ENCODE measurements at places on chromosomes 16 and 17.
A peak's percentile ranks its signal among the peaks of the same experiment; 100 is the strongest.

DNA sequence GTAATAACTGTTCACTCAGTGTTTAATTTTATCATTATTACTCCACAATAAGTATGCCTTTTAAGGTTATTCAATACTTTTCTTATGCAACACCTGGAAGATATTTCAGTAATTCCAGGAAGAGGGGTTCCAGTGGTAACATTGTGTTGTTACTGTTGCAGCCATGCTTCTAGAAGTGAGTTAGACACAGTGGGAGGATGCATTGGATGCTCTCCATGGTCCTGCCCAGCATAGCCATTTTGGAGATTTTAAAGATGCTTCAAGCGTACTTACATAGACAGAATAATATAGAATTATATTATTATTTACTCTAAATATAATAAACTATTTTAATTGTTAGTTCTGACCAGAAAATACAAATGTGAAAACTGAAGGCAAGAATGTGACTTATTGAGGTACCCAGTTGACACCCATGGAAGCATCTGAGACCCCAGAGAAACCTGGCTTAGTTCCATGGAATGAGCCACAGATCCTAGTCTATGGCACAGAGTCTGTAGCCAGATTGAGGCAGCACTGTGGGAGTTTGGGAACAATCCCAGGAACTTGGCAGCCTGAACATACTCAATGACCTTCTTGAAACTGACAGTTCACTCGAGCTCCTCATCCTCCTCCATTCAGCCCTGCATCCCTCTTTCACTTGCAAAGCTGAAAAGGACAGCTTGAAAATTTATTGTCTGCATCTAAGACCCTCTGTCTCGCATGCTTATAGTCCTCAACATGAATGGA, 190.1 kb upstream of the HS3ST4 start:
- no peak for DNase-seq

DNA sequence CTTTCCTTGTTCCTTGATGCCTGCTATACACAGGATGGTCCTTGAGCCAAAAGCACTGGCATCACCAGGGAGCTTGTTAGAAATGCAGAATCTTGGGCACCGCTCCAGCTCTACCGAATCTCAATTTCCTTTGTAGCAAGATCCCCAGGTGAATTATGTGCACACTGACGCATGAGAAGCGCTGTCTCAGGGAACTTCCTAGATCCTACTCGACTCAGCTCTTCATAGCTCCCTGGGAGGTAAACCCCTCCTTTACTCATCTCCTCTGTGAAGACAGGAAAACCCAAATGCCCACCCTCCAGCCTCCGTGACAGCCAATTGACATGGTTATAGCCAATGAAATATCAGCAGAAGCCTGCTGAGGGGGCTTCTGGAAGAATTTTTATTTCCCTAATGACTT, 4.1 kb downstream of the USP31 start:
- DNase-seq: no peak

DNA sequence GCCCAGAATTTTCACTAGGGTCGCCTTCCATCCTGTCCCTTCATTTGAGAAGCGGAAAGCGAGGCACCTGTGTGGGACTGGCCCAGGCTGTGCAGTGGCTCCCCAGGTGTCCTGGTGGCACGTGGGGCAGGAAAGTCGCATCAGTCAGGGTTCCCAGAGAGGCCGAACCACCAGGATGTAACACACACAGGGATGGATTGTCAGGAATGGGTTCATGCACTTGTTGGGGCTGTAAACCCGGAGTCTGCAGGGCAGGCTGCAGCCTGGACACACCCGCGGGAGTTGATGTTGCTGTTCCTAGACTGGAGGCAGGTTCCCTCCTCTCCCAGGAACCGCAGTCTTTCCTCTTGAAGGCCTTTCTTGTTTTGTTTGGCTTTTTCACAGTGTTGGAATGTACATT, 30.7 kb upstream of the RPTOR start:
- no peak for DNase-seq

GRCh38 chr17:62793919-62794665, 14.0 kb downstream of the MARCHF10 start:
- no peak for DNase-seq

DNA sequence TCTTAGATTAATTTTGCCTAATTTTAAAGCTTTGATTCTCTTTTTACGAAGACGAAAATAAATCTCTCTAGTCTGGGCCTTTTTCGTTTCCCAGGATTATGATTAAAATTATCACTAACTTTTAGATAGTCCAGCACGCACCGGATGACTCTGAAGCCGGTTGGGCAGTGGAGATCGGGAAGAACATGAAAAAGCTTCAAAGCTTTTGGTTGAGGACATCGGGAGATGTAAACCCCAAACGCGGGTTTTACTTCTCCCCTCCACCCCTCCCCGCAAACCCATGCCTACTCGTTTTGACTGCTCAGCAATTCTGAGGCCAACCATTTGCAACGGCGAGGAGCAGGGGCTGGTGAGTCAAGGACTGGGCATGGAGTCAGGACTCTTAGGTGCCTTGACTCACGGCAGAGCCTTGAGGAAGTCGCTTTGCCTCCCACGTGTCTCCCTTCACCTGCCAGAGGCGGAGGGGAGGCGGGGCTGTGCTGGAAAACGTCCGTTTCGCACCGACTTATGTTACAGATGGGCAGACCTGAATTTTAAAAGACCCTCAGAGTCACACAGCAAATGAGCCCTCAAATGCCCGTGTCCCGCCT, 989 bp upstream of the DUSP14 start:
- DNase-seq: peak; percentile 72

All from SW 1271 (cell line).